ENCODE measurements at places on chromosomes 16 and 17.

DNA sequence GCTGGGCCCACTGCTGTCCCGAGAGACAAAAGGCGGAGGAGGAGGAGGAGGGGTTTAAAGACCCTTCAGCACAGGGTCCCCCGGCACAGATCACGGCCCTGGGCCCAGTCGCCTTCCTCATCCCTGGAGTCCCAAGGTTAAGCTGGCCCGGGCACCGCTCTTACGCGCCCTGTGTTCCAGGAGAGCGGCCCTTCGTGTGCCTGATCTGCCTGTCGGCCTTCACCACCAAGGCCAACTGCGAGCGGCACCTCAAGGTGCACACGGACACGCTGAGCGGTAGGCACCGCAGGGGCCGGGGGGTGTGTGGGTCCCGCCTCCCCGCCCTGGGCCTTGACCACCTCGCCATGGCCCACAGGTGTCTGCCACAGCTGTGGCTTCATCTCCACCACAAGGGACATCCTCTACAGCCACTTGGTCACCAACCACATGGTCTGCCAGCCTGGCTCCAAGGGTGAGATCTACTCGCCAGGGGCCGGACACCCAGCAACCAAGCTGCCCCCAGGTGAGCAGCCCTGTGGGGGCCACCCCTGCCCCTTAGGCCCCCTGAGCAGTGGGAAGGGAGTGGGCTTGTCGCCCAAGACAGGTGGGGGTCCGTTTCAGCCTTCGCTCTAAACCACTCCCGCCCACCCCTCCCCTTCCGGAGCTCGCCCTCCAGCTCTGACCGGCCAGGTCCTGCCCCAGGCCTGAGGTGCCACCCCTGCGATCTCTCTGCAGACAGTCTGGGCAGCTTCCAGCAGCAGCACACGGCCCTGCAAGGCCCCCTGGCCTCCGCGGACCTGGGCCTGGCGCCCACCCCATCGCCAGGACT lies 37.6 kb upstream of the ZC3H18 start:
- DNase-seq = no peak

DNA sequence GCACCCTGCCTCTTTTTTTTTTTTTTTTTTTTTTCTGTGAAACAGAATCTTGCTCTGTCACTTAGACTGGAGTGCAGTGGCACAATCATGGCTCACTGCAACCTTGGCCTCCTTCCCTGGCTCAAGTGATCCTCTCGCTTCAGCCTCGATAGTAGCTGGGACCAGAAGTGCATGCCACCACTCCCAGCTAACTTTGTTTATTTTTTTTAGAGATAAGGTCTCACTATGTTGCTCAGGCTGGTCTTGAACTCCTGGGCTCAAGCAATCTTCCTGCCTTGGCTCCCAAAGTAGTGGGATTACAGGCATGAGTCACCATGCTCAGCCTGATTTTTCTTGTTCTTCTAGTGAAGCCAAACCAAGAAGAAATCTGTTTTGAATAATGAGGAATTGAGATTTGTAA lies 25.0 kb downstream of the CDK12 start:
- DNase-seq = peak; percentile 70

GRCh38 chr16:47056688-47057629 lies 83.5 kb upstream of the DNAJA2 start:
- no peak for DNase-seq

DNA sequence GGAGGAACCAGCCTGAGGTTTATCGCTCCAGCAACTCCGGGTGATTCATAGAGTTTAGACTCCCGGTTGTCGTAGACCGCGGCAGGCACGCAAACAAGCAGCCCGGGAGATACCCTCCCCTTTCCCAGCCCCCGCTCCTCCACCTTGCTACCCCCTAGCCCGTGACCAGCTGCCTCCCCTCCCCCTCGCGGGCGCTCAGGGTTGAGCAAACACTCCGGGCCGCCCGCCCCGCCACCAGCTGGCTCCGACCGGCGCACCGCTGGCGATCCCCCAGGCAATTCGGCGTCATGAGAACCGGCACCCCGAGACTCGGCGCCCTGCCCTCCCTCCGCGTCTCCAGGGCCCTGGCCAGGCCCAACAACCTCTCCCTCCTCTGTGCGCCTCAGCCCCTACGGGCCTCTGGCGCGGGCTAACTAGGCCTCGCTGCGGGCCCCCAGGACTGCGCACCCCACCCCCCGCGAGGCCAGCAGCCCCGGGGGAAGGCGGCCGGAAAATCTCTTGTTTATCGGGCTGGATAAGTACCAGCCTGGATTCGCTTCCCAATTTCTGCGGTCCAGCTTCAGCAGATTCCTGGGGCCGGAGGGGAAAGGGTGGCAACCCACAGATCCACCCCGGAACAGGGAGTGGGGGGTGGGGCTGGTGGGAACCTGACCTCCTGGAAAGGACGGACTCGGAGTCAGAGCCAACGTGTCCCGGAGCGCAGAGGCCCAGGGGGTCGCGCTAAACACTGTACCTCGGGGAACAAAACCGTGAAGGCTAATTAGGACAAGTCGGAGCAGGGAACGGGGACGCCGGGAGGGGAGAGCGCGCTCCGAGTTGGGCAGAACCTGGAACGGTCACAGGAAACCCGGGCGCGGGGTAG lies 951 bp upstream of the GPRC5C start:
- peak; percentile 27 for DNase-seq

GRCh38 chr16:3084969-3085670 lies 14.0 kb downstream of the ZSCAN10 start:
- DNase-seq = no peak

GRCh38 chr16:71205482-71206131 lies 24.9 kb downstream of the HYDIN start:
- no peak for DNase-seq

DNA sequence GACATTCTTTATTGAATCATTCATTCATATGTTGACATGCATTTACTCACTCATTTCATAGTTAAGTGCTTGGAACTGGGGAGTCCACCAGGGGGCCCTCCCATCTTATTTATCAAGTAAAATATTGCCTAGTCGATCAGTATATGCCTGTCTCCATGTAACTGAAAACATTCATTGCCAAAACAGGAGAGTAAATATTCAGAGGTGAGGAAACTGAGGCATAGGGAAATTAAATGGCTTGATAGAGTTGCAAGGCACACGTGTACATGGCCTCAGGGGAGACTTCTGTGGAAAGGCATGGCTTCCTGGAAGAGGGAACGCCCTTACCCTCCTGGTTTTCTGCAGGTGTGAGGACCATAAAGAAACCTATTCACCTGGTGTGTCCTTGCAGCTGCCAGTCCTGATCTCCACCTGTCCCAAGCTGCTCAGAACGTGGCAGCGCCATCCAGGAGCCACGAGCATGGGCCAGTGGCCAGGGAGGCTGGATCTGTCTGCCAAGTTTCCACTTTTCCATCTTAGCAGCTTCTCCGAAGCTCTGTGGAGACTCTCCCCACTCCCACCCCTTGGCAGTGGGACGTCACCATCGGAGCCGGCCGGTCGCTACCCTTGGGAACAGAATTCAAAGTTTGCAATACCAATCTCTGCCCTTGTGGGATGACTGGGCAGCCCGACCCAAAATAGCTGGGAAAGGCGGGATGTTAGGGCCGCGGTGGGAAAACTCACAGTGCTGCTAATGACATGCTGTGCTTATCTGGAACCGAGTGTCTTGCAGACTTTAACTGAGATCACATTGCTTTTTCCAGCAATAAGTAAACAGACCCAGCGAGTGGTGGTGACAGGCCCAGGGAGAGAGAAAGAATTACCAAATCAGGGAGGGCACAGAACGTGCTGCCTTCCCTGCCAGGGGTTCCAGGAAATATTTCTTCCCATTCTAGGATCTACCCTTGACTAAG lies 4.1 kb upstream of the C1QTNF1 start:
- DNase-seq = peak; percentile 86

DNA sequence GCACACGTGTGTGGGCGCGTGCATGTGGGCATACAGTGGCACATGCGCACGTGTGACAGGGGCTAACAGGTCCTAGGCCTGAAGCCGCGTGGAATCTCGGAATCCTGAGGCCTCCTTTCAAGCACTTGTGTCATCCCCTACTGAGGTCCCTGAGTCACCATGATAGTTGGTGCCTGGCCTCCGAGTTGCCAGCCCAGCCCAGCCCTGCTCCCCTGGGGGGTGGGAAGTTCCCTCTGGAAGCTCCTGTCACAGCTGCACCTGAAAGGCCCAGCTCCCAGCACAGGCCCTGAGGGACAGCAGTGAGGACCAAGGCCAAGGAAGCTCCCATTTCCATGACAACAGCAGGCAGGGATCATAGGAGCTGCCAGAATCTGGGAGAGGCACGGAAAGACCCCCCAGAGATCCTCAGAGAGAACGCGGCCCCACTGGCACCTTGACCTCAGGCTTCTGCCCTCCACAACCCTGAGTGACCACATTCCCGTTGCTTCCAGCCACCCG lies 35.4 kb upstream of the ENPP7 start:
- DNase-seq = no peak

- DNase-seq = no peak
These were observed 74.2 kb downstream of the VPS53 start for GRCh38 chr17:640436-640835.

- DNase-seq = peak; percentile 68
These were observed 167.7 kb upstream of the CIBAR2 start for GRCh38 chr16:85279825-85280545.

GRCh38 chr17:7620835-7621234 lies 6.1 kb upstream of the FXR2 start:
- DNase-seq = no peak

- no peak for DNase-seq
These were observed 25.3 kb downstream of the ZNF778 start for GRCh38 chr16:89242795-89243200.
